Ovary (tissue), 10 donors: ENCODE measurements at places on chromosomes 13 and 19. TPM values are rescaled to one million over a fixed set of nuclear protein-coding genes. Genes with fewer than 3 reads are reported as not detected.

DNA sequence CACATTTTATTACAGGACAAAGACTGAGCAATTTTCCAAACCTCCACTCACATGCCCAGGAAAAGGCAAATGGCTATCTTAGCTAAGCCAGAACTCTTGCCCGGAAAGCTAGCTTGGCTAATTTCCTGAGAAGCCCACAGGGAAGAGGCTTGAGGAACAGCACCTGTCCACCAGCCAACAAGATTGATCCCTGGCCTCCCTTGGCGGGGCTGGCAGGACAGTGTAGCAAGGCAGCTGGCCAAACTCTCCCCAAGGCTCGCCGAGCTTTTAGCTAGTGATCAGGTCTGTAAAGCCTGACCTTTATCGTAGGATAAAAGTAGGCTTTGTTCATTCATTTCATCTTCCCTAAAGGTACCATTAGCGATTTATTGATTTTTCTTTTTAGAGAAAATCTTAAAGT, 101.4 kb downstream of the UQCRFS1 start:
- DNase-seq: no peak
- H3K27ac ChIP-seq: no peak overlapping the region
- no peaks in the 10 kb centered on the region for H3K36me3 ChIP-seq
- H3K4me1 ChIP-seq: no peaks in the 10 kb centered on the region
- H3K4me3 ChIP-seq: no peak overlapping the region
- H3K27me3 ChIP-seq: no peaks in the 10 kb centered on the region

- no peak for DNase-seq
- no peaks in the 10 kb centered on the region for H3K36me3 ChIP-seq
- no peaks in the 10 kb centered on the region for H3K27me3 ChIP-seq
- no peak overlapping the region for H3K4me3 ChIP-seq
Measured at GRCh38 chr13:50762969-50763567, 80.4 kb downstream of the DLEU7 start.

- no peak for DNase-seq
- no peak overlapping the region for H3K4me3 ChIP-seq
- no peaks in the 10 kb centered on the region for H3K27me3 ChIP-seq
- no peaks in the 10 kb centered on the region for H3K36me3 ChIP-seq
- H3K4me1 ChIP-seq: peaks cover 3% of the 10 kb centered on the region
- no peak overlapping the region for H3K27ac ChIP-seq
Measured at GRCh38 chr19:6023936-6024335, 46.0 kb upstream of the RANBP3 start.

DNA sequence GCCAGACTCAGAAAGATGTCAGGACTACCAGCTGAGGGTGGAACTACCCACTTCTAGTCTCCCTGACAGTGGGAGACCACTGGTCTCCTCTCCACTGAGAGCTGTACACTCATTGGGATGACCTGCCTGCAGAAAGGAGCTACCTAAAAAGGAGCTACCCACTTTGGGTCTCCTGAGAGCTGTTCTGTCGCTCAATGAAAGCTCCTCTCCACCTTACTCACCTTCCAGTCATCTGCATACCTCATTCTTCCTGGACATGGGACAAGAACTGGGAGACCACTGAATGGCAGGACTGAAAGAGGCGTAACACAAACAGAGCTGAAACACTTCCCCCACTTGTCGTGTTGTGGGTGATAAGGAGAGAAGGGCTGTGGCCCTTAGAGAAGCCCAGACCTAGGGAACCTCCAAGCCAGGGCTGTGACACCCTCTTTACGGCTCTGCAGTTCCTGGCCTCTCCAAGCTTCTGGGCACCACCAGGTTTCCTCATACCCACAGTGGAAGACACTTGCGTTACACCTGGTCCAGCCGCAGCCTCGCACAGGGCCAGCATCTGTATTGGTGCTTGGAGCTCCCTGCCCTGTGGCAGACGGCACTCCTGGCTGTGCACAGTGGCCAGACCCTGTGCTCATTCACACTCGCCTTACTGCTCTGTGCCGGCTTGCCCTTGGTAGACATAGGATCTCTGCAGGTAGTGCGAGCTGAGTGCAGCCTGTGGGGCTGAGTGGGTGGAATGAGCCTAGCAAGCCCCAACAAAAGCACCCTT, 54.9 kb upstream of the SLITRK6 start:
- H3K4me3 ChIP-seq: no peak overlapping the region
- H3K27ac ChIP-seq: no peak overlapping the region
- no peak for DNase-seq
- H3K27me3 ChIP-seq: no peaks in the 10 kb centered on the region

GRCh38 chr13:64446372-64446771, 2783.8 kb downstream of the PCDH9 start:
- H3K36me3 ChIP-seq: no peaks in the 10 kb centered on the region
- H3K27ac ChIP-seq: no peak overlapping the region
- no peaks in the 10 kb centered on the region for H3K27me3 ChIP-seq
- DNase-seq: no peak
- H3K4me3 ChIP-seq: no peak overlapping the region

GRCh38 chr13:39418424-39418823, 184.6 kb downstream of the LHFPL6 start:
- no peak for DNase-seq
- H3K36me3 ChIP-seq: no peaks in the 10 kb centered on the region
- no peaks in the 10 kb centered on the region for H3K27me3 ChIP-seq
- peaks cover 19% of the 10 kb centered on the region for H3K4me1 ChIP-seq

GRCh38 chr19:33998739-33999345, 173.5 kb upstream of the LSM14A start:
- H3K27me3 ChIP-seq: no peaks in the 10 kb centered on the region
- H3K4me3 ChIP-seq: no peak overlapping the region
- DNase-seq: no peak
- H3K27ac ChIP-seq: no peak overlapping the region
- no peaks in the 10 kb centered on the region for H3K4me1 ChIP-seq

DNA sequence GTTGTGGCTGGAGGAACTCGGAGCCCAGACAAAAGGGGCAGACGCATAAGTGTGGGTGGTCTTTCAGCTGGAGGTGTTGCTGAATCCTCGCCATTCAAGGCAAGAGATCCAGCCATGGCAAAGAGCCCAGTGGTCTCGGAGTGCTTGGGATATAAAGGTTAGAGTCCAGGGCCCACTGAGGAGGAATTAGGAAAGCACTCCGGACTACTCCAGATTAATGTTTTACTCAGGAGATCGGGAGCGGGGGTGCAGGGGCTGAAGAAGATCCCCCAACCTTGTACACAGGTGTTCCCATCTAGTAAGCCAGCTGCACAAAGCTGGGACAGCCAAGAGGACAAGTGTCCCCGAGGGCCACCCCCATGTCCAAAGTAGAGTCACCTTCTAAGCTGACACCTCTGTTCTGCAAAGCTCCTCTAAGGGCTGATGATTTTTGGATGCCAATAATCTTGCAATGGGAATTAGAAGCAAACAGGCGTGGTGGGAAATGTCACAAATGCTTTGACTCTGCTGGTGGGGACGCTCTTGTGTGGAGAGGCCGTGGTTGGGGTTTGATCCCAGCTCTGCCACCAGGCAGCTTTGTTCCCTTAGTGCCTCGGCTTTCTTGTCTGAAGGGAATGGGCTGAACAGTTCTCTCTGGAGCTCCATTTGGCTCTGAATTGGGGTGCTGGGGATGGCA, 194.3 kb upstream of the SOX1 start:
- H3K36me3 ChIP-seq: no peaks in the 10 kb centered on the region
- no peak overlapping the region for H3K27ac ChIP-seq
- DNase-seq: no peak

DNA sequence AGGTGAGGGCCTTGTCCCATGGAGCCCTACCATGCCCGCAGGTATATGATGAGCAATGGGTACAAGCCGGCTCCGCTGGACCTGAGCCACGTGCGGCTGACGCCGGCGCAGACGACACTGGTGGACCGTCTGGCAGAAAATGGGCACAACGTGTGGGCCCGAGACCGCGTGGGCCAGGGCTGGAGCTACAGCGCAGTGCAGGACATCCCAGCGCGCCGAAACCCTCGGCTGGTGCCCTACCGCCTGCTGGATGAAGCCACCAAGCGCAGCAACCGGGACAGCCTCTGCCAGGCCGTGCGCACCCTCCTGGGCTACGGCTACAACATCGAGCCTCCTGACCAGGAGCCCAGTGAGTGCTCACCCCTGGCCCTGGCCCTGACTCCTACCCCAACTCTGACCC, 32.6 kb downstream of the RYR1 start:
- no peaks in the 10 kb centered on the region for H3K27me3 ChIP-seq
- H3K4me1 ChIP-seq: no peaks in the 10 kb centered on the region
- no peak overlapping the region for H3K4me3 ChIP-seq
- no peak overlapping the region for H3K27ac ChIP-seq

GRCh38 chr19:29878973-29879654, 62.9 kb upstream of the URI1 start:
- DNase-seq: no peak
- H3K4me3 ChIP-seq: no peak overlapping the region
- H3K27ac ChIP-seq: no peak overlapping the region
- no peaks in the 10 kb centered on the region for H3K36me3 ChIP-seq
- H3K27me3 ChIP-seq: no peaks in the 10 kb centered on the region
- no peaks in the 10 kb centered on the region for H3K4me1 ChIP-seq

- no peak overlapping the region for H3K4me3 ChIP-seq
- H3K27ac ChIP-seq: no peak overlapping the region
- no peaks in the 10 kb centered on the region for H3K36me3 ChIP-seq
- peaks cover 7% of the 10 kb centered on the region for H3K4me1 ChIP-seq
- no peaks in the 10 kb centered on the region for H3K27me3 ChIP-seq
Measured at GRCh38 chr19:12284631-12285030, 10.1 kb downstream of the ZNF44 start.

DNA sequence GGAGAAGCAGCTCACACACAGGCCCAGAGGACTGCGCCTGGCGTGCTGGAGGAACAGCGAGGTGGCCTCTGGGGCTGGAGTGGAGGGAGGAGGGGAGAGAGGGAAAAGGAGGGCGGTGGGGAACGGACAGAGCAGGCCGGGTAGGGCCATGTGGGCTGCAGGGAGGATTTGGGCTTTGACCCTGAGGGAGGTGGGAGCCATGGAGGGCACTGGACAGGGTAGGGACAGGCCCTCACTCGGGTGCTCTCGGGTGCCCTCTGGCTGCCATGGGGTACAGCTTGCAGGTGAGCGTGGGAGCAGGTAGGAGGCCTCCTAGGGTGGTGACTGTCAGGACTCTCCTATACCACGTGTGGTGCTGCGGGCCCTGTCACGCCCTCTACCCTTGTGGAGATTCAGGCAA, 22.8 kb downstream of the PLIN4 start:
- no peaks in the 10 kb centered on the region for H3K36me3 ChIP-seq
- H3K27ac ChIP-seq: no peak overlapping the region
- no peaks in the 10 kb centered on the region for H3K4me1 ChIP-seq
- no peak for DNase-seq
- no peak overlapping the region for H3K4me3 ChIP-seq

DNA sequence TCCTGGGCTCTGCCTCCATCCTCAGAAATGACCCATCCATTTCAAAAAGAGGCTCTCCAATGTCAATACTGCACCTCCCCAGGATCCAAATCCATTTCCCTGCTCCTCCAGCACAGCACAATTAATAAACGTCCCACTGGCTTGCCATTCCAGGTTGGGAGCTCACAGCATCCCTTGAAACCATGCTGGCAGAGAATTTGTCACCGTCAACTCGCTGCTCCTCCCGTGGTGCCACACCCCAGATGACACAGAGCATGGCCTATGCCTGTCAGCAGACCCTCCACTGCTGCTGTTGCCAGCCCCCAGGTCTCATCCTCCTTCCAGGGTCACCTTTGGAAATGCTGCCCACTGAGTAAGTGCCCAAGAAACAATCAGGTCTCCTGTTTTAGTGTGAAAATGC, 53.0 kb upstream of the UQCRFS1 start:
- H3K36me3 ChIP-seq: no peaks in the 10 kb centered on the region
- H3K4me1 ChIP-seq: no peaks in the 10 kb centered on the region
- no peak overlapping the region for H3K27ac ChIP-seq
- H3K4me3 ChIP-seq: no peak overlapping the region

- H3K27me3 ChIP-seq: no peaks in the 10 kb centered on the region
- H3K4me3 ChIP-seq: no peak overlapping the region
- no peak for DNase-seq
- no peaks in the 10 kb centered on the region for H3K4me1 ChIP-seq
- H3K36me3 ChIP-seq: peaks cover 5% of the 10 kb centered on the region
Measured at GRCh38 chr19:9608912-9609311, 12.1 kb downstream of the ZNF561 start.

- H3K27ac ChIP-seq: no peak overlapping the region
- no peak overlapping the region for H3K4me3 ChIP-seq
- no peak for DNase-seq
- peaks cover 1% of the 10 kb centered on the region for H3K4me1 ChIP-seq
- H3K27me3 ChIP-seq: no peaks in the 10 kb centered on the region
- H3K36me3 ChIP-seq: no peaks in the 10 kb centered on the region
Measured at GRCh38 chr19:15212711-15213110, 11.9 kb upstream of the NOTCH3 start.

DNA sequence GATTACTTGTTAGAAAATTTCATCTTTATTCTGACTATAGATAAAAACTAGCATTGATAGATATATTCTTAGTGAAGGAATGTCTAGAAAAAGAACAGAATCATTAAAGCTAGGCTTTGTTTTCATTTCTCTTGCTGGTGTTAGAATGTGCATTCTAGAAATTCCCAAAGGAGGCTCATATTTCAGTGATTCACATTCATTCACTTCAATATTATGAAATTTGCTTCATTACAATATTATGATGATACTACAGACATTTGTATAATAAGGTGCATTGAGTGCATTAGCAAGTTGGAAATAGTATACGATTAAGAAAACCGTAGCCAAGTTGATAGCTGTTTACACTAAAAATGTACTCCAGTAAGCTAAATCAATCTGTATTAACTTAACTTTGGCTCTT, 70.7 kb upstream of the MYCBP2 start:
- no peaks in the 10 kb centered on the region for H3K36me3 ChIP-seq
- no peaks in the 10 kb centered on the region for H3K4me1 ChIP-seq
- no peak overlapping the region for H3K4me3 ChIP-seq
- H3K27ac ChIP-seq: no peak overlapping the region

ATP4B gene
- not detected for total RNA-seq

ZNF415 gene
- 7.0 TPM for total RNA-seq

TMEM38A gene
- total RNA-seq: 0.83 TPM

RAX2 gene
- not detected for total RNA-seq

WTIP gene
- total RNA-seq: 13.4 TPM

ERICH6B gene
- not detected for total RNA-seq

DCT gene
- 0.47 TPM for total RNA-seq

ZNF85 gene
- 9.3 TPM for total RNA-seq

ZNF761 gene
- 14.6 TPM for total RNA-seq

KLK12 gene
- total RNA-seq: not detected

CNN1 gene
- total RNA-seq: 13.9 TPM
